Mucosa of descending colon (tissue), 3 donors: ENCODE measurements at places on chromosomes 2 and 18.

DNA sequence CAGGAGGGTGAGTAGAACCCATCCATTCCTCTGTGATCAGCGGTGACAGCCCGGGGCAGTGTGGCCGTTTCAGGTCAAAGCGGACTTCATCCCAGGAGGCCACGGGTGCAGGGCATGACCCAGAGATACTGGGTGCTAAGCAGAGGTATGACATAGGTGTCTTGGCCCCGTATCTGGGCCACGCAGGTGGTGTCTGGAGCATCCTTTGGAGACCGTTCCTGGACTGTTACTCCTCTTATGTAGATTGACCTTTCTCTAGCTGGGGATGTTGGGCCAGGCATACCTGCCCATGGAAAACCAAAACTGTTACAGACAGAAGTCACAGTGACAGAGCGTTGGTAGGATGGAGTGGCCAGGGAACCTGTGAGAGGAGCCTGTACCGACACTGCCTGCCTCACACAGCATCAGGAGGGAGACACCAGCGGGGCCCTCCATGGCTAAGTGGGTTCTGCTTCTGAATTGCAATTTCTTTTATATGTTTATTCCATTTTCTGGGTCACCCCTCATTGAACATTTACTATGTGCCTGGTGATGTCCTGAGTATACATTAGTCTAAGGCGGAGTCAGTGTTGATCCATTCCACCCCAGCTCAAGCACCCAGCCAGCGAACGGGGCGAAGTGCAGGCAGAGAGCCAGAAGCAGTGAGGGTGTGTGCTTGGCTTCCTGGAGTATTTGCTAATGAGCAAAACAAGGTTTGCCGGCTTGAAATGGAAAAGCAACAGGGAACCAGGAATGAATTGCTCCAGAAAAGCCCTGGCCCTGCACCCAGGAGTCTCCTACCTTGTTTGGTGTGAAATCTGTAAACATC is 141.7 kb downstream of the SH3RF3 start:
- DNase-seq = peak; percentile 69

DNA sequence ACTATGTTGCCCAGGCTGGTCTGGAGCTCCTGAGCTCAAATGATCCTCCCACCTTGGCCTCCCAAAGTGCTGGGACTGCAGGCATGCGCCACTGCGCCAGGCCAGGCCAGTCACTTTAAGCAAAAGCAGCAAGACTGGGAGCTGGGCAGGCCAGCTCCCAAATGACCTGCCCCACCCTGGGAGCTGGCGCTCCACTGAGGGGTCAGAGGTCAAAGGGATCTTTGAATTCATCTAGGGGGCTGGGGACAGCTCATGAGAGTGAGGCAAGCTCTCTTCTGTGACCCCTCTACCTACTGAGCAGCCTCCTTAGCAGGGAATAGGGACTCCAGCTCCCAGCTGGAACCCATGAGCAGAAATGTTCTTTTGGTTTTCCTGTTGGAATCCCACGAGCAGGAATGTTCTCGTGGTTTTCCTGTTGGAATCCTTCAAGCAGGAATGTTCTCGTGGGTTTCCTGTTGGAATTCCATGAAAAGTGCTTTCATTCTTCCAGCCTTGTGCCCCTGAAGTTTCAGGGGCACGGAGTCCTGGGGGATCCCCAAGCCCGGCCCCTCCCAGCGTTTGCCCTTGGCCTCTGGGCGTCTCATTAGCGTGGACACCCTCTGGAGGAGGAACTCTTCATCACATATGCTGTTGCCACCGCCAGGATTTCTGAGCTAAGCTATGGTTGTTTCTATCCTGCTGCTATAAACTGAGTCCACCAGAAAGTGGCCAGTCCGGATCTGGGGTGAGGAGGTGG is 162.0 kb upstream of the HAAO start:
- DNase-seq = no peak

DNA sequence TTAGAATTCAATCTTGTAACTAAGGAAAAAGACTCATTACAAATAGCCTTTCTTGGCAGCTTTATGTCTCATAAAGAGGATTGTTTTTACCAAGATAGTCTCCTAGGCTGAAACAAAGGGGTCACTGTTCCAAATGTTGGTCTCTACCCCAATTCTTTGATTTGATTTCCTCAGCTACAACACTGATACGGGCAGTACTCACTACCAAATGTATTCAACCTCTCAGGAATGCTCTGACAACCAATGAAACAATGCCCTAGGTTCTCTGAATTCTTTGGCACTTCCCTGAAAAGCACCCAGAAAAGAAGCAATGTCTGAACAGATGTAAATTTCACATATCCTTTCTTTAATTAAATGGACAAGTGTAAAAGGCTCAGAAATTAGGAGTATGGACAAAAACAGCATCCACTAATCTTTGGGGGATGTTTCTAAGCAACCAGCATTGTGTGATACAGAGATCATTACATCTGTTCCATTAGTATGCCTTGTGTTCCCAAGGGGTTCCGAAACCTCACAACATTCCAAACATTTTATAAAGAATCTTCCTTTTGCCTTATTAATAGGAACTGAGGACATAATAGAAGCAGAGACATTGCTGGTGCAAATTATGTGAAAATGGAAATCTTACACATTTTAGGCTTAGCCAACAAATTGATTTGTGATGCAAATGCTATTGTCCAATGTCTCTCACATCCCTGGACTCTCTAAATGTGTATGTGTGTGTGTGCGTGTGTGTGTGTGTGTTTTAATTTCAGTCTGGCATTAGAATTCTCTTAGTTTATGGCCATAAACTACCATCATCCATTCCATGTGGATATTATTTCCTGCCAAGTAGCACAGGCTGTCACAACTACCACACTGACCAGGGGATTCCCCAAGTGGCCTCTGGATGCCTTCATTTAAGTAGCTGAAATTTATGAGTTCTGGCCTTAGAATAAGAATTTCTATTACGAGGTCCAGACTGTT is 276.0 kb downstream of the MTX2 start:
- no peak for DNase-seq

DNA sequence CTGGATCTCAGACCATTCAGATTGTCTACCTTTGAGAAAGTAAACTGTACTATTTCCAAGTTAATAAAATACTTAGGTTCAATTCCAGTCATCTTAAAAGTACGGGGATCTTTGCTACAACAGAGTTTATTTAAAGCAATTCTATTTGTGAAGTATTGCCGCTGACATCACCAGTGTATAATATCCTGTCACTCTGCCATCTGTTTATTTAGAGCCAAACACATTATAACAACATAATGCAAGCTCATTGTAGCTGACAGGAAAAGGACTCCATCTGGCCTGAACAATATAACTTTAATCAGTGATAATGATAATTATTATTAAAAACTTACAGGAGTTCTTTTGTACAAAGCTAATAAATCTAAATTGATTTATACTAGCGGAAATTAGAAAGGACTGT is 786.8 kb downstream of the ERBB4 start:
- DNase-seq = no peak

- DNase-seq = peak; percentile 49
Measured at GRCh38 chr2:240624011-240624949, 1.0 kb upstream of the GPR35 start.

DNA sequence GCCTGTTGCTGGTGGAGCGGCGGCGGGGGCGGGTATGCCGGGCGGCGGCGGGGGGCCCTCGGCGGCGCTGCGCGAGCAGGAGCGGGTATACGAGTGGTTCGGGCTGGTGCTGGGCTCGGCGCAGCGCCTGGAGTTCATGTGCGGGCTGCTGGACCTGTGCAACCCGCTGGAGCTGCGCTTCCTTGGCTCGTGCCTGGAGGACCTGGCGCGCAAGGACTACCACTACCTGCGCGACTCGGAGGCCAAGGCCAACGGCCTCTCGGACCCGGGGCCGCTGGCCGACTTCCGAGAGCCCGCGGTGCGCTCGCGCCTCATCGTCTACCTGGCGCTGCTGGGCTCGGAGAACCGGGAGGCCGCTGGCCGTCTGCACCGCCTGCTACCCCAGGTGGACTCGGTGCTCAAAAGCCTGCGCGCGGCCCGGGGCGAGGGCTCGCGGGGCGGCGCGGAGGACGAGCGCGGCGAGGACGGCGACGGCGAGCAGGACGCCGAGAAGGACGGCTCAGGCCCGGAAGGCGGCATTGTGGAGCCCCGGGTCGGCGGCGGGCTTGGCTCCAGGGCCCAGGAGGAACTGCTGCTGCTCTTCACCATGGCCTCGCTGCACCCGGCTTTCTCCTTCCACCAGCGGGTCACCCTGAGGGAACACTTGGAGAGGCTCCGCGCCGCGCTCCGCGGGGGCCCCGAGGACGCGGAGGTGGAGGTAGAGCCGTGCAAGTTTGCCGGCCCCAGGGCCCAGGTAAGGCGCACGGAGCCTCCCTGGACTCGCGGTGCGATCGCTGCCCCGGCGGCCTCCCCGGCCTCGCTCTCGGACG is 1.0 kb downstream of the ZCCHC2 start:
- peak; percentile 81 for DNase-seq

GRCh38 chr18:23732439-23732838 is 43.2 kb downstream of the LAMA3 start:
- DNase-seq = no peak

DNA sequence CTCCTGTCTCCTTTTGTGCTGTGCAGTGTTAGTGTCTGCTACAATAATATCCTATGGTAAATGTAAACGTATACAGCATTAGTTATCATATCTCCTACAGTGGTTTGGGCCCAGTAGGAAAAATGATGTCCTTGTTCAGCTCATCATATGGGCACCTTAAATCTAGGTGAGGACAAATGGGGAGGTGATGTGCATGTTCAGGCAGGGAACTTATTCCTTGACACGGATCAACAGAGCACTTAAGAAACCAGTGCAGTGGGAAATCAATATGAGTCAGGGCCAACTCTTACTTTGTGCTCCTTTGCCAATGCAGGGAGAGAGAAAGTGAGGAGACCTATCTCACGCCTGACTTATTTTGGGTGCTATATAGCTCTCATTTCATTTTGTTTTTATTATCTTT is 76.4 kb downstream of the KLHL14 start:
- DNase-seq = no peak

- DNase-seq = no peak
Measured at GRCh38 chr2:239940861-239941570, 84.1 kb downstream of the NDUFA10 start.

- DNase-seq = peak; percentile 75
Measured at GRCh38 chr2:43224571-43225092, 1.8 kb downstream of the ZFP36L2 start.

GRCh38 chr2:193409951-193410350 is 1215.2 kb upstream of the TMEFF2 start:
- no peak for DNase-seq

DNA sequence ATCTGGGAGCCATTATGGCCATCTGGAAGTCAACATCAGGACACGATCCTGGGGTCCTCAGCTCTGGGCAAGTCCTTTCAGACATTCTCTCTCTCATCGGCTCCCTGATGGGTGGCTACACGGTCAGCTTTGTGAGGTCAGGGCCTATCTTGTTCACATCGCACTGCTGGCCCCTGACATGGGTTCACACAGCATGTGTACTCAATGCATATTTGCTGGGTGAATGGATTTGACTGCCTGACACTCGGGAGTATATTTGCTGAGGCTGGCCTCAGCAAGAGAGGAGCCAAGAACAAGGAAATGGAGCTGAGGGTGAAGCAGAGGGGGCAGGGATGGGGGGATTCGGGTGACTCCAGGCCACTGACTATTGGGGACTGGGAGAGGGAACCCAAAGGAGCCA is 50.5 kb downstream of the SLC4A5 start:
- DNase-seq = no peak

DNA sequence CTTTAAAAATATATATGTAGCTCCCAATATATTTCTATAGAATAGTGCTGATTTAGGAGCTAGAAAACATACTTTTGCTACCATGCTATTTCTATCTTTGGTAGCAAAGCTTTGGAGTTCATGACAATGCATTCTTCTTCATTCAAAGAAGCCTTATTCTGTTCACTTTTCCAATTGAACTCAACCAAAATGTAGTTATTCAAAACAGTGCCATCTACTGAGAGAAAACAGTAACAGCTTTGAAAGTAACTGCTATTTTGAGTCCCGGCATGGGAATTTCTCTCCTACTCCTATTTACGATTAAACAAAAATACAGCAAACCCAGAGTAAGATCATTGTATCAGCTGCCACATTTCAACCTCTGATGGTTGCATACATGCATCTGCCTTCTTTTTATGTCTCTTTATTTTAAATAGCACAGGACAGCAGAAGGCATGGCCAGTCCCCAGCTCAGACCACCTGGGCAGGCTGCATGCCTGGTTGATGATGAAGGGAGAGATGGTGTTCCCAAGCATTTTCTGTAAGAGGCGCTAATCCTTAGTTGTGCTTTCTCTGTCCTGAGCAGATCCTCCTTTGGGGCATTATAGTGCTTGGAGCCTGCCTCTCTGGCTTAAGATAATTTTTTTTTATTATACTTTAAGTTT is 69.7 kb upstream of the SULT1C3 start:
- DNase-seq = no peak

DNA sequence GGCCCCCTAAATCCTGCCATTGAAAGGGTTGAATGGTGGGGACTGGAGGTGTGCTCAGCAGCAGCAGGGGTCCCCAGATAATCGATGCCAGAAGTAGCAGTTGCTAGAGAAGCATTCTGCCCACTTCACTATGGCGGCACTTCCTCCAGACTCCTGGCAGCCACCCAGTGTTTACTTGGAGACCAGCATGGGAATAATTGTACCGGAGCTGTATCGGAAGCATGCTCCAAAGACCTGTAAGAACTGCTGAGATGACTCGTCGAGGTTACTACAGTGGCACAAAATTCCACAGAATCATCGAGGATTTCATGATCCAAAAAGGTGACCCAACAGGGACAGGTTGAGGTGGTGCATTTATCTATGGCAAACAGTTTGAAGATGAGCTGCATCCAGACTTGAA is 11.0 kb upstream of the GAREM2 start:
- no peak for DNase-seq

- no peak for DNase-seq
Measured at GRCh38 chr2:62186156-62186905, 9.6 kb upstream of the B3GNT2 start.

GRCh38 chr2:129883121-129883520 is 96.3 kb upstream of the RAB6C start:
- no peak for DNase-seq

DNA sequence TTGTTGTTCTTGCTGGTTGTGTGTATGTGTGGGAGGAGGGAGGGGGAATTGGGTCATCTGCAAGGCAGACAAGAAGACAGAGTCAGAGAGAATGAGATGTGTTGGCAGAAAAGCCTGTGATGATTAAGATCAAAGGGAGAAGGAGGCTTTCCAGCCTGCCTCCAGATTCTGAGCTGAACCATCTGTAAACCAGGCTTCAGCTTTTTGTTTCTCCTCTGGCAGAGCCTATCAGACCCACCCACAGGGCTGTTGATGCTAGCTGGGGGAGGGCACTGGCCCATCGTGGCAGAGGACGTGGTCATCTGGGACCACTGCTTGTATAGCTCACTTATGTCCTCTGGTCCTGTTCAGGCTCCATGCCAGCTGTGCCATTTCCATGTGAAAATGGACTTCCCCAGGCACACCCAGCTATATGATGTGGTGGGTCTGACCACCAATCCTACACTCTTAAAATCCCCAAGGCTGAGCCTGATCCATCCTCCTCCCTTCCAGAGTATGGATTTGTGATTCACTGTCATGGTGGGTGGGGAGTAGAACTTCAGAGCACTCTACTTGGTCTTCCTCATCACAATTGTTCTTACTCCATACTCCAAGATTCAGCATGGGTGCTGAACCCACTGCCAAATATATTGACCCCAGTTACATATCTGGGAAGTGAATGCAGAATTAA is 27.8 kb upstream of the COL6A3 start:
- no peak for DNase-seq
